ENCODE measurements at places on chromosomes 16 and 17.

- no peak for DNase-seq
Observed at GRCh38 chr16:54286366-54287130, at the start of gene IRX3. TSS of gene IRX3 (minus strand) at chr16:54286787. CDS start at chr16:54286050, 737 bp downstream.

DNA sequence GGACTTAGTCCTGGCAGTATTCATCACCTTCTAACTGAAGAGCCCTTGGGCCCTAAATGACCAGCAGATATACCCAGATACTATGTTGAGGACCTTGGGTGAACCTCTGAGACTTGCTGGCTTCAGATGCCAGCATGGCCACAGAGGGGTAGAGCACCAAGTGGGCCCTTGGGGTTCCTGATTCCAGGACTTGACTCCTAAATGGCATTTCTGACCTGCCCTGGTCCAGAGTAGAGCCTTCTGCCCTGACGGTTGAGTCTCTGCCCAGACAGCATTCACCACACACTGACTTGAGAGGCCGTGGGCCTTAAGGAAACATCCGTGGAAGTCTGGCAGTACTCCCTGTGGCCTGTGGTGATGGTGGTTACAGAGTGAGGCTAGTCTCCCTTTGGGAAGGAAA lies 2.8 kb upstream of the APPBP2 start:
- no peak for DNase-seq

DNA sequence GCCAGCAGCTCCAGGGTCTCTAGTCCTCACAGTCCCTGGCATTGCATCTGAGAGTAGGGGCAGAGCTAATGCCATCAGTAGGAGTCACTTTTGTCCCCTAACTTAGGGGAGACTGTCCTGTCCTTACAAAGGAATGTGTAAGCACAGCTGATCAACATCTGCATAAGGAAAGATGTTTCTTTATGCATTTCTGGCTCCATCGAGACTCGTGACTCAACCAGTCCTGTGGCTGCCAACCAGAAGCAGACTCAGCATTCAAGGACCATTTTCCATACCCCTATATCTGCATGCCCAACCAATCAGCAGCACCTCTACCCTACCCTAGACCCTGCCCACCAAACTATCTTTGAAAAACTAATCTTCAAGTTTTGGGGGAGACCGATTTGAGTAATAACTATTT lies 8.2 kb upstream of the MPP2 start:
- DNase-seq: no peak

GRCh38 chr16:49502136-49502881 lies 128.7 kb downstream of the C16orf78 start:
- no peak for DNase-seq

- DNase-seq: no peak
Observed at GRCh38 chr17:34201767-34202166, 53.3 kb upstream of the CCL2 start.

DNA sequence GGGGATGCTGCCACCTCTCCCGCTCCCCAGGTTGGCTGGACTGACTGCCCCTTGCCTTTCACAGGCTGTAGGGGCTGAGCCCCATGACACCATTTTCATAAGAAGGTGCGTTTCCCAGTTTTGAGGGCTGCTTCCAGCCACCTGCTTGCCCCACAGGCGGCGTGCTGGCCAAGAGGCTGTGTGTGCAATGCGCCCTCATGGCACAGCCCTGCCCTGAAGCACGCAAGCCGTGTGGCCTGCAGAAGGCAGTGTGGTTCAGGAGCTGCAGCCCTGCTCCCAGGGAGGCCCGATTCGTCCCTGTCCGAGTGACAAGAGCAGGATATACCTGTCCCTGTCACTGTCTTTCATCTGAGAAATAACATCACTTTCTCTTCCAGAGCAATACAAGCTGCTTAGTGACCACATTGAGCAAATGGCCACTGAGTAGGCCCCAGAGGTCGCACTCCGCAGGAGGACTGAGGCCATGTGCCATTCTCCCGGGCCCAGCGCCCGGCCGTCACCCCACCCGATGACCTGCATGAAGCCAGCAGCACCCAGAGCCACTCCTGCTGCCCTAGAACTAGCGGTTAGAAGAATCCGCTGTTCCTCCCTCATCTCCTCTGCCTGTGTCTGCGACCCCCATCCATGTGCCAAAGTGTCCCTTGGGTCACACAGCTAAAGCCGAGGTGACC lies 24.2 kb downstream of the CIBAR2 start:
- no peak for DNase-seq

DNA sequence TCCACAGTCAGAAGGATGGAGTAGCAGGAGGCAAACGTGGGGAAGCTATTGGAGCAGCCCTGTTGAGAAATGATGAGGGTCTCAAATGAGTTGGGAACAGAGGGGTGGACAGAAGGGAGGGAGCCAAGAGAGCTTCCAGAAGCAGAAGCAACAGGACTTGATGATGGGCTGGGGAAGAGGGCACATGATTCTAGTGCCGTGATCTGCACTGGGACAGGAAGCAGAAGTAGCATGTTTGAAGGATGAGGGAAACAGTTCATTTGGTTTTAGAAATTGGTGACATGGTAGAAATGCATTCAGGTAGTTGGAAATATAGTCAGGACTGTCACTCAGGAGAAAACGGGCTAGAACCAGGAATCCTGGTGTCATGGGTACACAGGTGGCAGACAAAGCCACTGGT lies 19.4 kb downstream of the EMP2 start:
- no peak for DNase-seq

DNA sequence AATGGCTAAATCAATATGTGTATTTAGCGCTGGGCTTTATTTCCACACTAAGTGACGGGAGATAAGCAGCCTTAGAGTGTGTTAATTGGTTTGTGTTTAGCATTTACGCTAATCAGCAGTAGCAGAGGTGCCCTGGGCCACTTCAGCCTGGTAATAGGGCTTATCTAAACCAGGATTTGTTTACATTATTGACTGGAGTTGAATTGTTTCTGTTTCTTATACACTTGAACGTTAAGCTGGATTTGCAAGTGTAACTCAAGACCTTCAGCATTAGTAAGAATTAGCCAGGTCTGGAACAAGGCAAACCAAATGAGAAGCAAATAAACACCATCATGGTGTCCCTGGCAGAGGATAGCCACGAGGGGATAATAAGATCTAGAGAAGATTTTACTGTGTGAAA lies 313.6 kb downstream of the HS3ST4 start:
- DNase-seq: no peak

- DNase-seq: peak; percentile 66
Observed at GRCh38 chr17:49694847-49695697, 12.7 kb downstream of the SLC35B1 start.

DNA sequence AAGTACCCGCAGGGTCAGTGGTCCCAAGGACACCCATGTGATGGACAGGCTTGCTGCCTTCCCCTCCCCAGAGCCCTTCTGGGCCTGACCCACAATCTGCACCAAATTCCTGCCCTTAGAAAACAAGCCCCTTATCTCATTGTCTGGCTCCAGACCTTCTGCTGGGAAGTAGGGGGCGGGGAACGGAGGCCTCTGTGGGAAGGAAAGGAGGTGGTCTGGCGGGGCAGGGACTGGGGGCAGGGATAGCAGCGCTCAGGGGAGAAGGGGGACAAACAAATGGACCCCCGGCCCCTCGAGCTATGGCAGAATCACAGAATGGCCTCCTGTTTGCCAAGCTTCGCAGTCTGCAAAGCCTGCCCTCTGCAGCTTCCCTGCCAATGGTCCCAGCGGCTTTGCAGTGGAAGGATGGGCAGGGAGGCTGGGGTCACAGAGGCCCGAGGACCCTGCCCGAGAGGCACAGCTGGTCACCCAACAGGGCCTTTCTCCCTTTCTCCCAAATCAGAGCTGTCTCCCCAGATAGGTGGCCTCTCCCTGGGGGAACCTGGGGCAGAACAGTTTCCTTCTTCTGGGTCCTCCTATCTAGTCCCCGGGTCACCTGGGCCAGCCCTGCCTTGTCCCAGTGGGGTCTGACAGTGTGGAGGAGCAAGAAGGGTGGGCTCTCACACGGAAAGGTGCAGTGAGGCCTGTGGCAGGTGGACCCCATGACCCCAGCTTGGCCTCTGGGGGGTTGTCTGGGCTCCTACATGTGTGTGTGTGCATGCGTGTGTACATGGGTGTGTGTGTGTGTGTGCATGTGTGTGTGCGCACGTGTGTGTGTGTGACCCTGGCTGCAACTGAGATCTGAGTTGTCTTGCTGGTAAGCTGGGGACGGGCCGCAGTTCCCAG lies 25.5 kb downstream of the TMEM235 start:
- DNase-seq: no peak

- DNase-seq: peak; percentile 31
Observed at GRCh38 chr16:85995541-85996423, 96.8 kb downstream of the IRF8 start.
